Activated naive CD8-positive, alpha-beta T cell treated with anti-CD3 and anti-CD28 coated beads, Interleukin-2, amount 50 U/mL, for 24 hours (primary cell): ENCODE measurements at places on chromosomes 2 and 18.

DNA sequence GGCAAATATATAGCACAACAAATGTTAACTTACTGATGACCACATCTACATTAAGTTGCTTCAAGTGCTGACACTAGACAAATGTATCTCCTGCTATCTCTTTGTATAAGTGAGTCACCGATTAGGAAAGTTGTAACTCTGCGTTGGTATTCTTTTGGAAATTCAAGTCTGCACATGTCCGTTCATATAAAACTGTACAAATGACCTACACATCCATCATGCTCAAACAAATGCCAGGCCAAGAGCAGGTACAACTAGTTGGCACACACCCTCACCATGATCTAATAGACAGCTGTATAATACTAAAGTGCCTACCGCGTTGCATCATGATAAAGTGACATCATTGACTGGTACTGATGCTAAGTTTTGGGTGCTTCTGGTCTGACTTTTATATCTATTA is 141.1 kb downstream of the RBMS1 start:
- no peak for DNase-seq

GRCh38 chr18:79227621-79228020 is 158.4 kb downstream of the ATP9B start:
- no peak for DNase-seq

GRCh38 chr2:164793529-164793928 is 48.1 kb downstream of the COBLL1 start:
- DNase-seq: no peak

- no peak for DNase-seq
Measured at GRCh38 chr18:48575301-48575657, 36.4 kb downstream of the CTIF start.

DNA sequence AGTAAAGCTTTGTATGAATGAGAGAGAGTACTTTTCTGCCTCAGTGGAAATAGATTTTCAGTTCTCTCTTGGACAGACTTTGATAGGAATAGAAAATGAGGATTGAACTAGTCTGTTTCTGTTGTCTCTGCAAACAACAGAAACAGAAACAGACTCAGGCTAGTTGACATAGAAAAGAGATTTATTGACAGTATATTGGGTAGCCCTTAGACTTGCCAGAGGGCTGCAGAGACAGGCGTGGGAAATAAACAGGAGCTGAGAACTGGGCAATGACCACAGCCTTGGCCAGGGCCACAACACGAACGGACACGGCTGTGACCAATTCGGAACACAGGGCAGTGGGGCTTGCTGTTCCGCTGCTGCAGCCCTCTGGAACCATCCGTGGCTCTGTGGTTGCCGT is 30.5 kb upstream of the YWHAQ start:
- no peak for DNase-seq

- no peak for DNase-seq
Measured at GRCh38 chr2:46936566-46936965, 21.0 kb upstream of the MCFD2 start.

DNA sequence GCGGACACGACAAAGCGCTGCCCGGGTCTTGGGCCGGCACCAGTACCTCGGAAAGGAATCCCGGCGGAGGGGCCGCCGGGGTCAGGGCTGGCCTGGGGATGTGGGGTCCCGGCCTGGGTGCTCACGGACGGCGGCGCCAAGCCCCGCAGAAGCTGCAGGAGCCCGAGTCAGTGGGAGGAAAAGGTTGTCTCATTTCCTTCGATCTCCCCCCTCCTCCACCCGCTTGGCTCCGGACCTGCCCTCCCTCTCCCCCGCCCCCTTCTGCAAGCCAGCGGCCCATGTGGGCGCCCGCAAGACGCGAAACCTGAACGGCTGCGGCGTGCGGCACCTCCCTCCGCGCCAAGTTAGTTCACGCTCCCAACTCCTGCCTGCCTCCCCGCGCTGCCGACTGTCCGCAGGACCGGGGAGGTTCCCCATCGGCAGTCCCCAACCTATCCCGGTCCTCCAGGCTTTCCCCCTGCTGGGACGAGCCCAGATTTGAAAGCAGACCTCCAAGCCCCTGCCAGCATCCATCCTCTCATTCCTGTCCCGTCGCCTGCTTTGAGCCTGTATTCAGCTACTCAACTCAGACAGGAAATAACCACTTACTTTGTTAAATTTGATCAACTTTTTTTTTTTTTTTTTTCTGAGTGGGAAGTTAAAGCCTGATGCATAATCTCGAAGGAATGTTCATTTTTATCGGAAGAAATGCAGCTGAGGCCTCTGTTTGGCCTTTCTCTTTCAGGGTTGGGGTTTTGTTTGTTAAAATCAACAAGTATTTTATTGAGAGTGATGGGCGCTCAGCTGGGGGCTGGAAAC is at the start of gene EVA1A:
TSS of gene EVA1A (minus strand) at position 172 of the 798 bp plus-strand sequence. CDS start 42,799 bp downstream, outside the sequence.
- DNase-seq: peak; percentile 23

- no peak for DNase-seq
Measured at GRCh38 chr2:158142568-158143332, 41.1 kb downstream of the UPP2 start.

GRCh38 chr2:218032336-218033171 is 29.8 kb upstream of the TNS1 start:
- no peak for DNase-seq

GRCh38 chr2:240225660-240226475 is 85.4 kb upstream of the OTOS start:
- no peak for DNase-seq

DNA sequence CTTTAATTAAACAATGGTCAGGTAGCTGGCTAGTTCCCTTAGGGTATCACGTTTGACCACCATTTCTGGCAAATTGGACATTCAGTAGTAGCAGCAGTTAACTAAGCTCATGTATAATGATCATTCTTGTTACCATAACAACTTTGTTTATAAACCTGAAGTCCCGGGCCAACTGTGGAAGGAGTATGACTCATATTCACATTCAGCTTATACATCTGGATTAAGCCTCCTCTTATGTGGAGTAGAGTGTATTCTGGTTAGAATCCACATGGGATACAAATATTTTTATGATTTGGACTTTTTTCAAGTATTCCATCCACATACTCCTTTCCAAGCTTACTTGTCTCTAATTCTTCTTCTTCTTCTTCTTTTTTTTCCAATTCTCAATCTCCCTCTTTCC is 70.3 kb upstream of the ZSWIM2 start:
- no peak for DNase-seq

DNA sequence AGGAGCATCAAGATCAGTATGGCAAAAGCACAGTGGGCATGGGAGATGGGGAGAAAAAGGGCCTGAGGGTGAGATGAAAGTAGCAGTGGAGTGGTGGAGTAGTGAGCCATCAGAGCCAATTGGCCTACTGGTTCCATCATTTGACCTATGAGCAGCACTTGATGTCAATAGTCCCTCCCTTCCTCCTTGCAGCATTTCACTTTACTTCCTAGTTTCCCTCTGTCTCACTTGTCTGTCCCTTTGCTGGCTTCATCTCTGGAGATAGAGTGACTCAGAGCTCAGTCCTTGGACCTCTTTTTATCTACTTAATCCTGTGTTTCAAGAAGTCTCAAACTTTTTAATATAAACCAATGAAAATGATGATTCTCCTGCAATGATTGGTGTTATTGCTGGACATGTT is 32.1 kb downstream of the FBXO48 start:
- DNase-seq: no peak

DNA sequence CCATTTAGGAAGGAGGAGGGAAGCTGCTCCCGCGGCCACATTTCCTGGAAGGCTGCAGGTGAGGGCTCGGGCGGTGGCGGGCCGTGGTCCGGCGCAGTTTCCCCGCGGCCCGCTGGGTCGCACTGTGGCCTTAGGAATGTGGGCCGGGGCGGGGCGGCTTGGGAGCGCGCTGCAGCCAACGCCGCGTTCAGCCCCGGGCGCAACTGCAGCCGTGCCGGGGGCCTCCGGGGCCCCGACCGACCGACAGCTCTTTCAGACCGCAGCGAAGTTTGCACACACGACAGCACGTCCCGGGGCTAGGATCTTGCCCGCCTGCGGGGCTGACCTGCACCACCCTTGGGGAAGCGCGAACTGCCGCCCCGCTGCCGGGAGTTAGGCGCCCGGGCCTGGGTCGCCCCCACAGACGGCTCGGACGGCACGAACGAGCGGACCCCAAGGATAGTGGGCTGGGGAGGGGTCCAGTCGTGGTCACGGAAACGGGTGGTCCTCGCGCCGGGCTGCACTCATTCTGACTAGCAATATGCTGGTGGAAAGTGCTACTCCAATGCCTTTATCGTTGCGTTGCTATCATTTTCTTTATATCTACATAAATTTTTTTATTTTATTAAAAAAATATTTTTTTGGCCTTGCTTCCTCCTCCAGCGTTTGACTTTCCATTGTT is 69.9 kb upstream of the DLX2 start:
- DNase-seq: peak; percentile 69

GRCh38 chr2:214995926-214996670 is 142.3 kb downstream of the ABCA12 start:
- DNase-seq: no peak

DNA sequence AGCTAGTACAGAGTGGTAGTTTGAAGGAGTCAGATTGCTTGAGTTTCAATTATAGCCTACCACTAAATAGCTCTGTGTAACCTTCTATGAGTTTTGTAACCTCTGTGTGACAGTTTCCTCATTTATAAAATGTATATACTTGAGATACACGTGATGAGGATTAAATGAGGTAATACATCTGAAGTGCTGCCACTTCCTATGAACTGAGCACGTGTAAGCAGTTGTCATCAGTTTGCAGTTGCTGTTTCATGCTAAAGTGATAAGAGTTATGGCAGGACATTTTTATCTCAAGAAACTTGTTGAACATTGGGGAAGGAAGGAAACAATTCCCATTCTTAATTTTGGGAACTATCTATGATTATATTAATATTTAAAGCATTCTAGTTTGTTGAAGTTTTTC is 38.5 kb downstream of the CARF start:
- no peak for DNase-seq

DNA sequence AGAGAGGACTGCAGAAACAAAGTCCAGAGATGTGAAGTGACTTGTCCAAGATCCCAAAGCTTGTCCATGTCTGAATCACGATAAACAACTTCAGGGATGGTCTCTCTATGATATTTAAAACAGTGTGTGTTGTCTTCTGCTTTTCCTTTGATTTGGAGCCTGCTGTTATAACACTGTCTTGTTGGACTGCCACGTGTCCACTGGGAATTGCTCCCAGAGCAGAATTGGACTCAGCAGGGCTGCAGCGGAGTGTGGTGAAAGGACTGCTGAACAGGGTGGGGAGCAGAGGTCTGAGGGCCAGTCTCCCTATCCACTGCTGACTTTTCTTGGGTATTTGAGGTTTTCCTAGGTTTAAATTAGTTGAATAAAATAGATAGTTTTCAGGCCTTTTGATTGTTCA is 68.3 kb downstream of the IL1R2 start:
- DNase-seq: no peak

GRCh38 chr2:239496700-239497099 is 95.9 kb upstream of the HDAC4 start:
- DNase-seq: no peak

GRCh38 chr2:215895330-215895729 is 118.0 kb downstream of the MREG start:
- DNase-seq: no peak

GRCh38 chr2:229330952-229331351 is 59.9 kb upstream of the PID1 start:
- no peak for DNase-seq

DNA sequence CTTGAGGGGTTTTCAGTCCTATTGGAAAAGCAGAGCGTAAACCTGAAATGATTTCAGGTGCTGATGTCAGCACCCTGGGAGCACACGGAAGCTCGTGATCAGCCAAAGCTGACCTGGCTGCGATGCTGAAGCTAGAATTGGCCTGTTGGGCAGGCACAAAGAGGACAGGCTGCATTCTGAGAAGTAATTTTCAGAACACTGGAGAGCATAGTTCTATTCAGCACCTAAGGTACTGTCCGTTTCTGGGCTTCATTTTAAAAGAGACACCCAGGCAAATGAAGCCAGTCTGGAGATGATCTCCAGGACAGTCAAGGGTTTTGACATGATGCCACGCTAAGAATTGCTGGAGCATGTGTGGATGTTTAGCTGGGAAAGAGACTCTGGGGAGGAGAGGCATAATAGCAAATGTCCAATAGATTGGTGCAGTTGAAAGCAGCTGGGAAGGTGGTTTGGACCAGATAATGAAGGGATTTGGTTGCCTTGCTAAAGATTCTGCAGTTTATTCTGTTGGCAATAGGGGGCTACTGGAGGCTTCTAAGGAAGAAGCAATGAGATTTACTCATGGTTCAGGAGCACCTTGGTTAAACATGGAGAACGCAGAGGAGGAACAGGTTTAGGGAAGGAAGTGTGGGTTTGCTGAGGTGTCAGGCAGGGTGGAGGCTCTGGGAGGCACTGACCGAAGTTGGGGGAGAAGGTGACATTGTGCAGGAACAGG is 86.6 kb downstream of the ACOXL start:
- DNase-seq: no peak

DNA sequence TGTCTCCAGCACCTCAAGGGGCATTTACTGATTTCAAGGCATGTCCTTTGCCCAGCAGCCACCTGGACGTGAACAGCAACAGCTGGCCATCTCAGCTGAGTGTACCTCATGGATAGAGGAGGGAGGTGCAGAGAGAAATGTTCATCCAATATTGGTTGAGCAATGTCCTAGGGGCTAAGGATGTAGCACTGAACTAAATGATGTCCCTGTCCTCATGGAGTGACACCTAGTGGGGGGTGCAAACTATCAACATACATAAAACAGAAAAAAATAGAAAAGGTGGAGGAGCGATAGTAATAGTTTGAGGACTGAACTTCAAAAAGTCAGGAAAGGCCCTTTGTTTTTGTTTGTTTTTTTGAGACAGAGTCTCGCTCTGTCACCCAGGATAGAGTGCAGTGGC is 4.8 kb upstream of the UGGT1 start:
- no peak for DNase-seq

GRCh38 chr2:233051241-233052149 is 8.6 kb upstream of the INPP5D start:
- DNase-seq: no peak

DNA sequence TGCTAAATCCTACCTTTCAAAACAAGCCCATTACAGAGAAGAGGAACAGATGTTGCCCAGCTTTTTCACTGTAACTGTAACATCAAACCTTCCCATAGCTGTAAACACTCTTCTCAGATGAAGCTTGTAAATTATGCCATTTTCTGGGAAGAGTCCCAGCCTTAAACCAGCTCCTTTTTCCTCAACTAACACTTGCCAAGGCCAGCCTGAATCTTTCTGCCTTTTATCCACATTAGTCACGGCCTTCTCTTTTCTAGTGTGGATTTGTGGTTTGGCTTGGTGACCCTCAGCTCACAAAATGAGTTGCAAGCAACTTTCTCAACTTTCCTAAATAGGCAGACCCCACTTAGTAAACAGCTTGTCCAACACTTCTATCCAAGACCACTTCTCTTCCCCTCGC is 90.2 kb downstream of the CABLES1 start:
- no peak for DNase-seq

- no peak for DNase-seq
Measured at GRCh38 chr2:123864416-123864815, 160.7 kb upstream of the CNTNAP5 start.
